Transverse colon (tissue), 4 donors: ENCODE measurements at places on chromosomes 7 and 10. TPM values are rescaled to one million over a fixed set of nuclear protein-coding genes. Genes with fewer than 3 reads are reported as not detected.

Gene NUPR2
- not detected for total RNA-seq

GRCh38 chr7:17195576-17195975 lies 102.9 kb upstream of the AHR start:
- no peak for DNase-seq

Gene ZNF33B
- total RNA-seq, result 7.6 TPM

- DNase-seq, result no peak
These were observed 18.9 kb upstream of the ACTA2 start for GRCh38 chr10:88971221-88972061.

DNA sequence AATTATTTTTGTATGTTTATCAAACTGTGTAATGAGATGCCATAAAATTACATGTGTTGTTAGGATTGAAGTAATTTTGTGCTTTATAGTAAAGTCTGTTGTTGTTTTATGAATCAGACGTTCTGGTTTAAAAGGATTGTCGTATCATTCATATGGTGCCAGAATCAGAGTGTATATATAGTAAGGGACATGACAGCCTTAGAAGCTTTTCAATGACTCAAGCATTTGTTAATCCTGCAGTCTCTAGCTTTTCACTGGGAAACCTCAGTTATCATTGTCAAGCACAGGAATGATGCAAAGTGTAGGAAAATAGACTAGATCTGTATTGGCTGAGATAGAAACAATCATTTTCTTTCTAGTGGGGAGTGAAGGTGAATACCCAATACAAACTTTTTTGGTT lies 57.5 kb downstream of the TRRAP start:
- no peak for DNase-seq

DNA sequence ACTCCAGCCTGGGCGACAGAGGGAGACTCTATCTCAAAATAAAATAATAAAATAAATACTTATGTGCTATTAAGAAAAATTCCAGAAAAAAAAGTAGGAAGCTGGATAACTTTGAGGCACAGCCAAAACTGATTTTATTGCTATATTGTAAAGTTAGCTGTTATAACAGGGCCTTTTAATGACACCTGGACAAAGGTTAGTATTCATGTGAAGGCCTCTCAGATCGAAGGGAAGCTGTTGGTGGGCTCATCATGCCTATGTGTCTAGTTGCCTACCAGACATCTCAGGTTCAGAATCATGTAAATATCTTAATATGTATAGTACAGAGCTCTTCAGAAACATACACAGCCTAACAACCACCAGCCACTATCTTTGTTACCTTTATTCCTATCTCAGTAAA lies 143.0 kb downstream of the LCOR start:
- DNase-seq, result no peak

DNA sequence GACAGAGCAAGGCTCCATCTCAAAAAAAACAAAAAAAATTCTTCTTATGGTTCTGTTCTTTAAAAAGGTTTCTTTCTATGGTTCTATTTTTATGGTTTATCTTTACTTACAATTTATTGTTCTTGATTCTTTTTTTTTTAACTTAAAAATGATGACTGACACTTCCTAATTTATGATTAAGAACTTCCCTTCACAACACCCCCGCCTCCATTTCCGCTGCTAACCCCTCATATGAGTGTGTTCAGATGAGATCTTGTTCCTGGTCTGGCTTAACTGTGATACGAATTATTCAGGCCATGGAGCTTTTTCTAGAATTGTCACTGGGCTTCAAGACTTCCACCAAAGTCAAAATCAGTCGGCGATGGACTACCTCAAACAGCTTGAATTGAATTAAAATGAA lies 33.9 kb downstream of the PTER start:
- DNase-seq, result no peak

DNA sequence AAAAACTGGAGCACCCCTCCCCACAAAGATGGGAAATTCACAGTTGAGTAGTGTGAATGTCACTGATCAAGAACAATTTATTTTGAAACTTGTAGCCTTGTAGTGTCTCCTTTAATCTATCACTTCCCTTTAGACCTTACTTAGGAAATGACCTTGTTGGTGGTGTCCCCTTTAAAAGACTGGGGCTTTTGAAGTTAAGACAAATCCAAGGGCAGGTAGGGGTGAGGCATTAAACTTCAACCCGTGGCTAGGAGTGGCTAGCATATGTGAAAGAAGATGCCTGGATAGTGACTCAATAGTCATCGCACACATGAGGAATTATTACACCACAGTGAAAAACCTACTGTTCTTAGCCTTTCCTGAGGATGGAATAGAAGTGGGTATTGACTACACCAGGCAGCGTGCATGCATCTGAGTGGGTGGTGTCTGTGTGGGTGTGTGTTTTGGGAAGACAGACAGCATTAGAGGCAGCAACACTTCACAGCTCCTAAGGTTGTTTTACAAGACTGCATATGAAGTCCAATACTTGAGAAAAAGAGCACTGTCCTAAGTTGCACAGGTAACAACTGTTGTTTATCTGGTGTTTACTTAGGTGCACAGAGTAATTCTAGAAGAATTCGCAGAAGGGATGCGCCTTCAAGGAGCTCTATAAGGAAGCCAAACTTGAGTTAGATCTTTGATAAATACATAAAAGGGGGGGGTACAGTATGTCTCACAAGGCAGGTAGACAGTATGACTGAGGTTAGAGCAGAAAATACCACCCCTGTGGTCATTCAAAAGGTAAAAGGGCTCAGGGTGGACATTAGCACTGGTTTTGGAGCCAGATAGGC lies 32.9 kb downstream of the ABLIM1 start:
- no peak for DNase-seq

DNA sequence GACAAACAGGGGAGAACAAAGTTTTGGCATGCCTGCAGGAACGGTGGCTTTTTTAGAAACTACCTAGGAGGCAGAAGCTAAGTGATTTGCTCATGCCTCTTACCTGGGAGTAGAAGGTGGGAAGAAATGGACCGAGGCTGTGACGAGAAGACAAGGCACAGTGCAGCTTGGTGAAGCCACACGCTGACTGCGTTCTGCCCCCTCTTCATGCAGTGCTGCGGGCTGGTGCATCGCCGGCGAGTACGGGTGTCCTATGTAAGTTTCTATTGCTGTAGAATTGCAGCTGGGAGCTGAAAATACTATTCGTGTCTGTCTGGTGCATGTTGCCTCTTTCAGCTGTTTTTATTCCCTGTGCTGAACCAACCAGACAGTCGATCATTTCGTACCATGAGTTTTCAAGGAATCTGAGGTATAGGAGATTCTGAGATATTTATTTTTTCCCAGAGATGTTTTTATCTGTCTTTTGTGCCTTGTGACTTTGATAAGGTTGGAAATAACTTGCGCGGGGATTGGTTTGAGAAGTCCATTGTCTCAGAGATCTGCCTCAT lies 120.9 kb downstream of the CACNB2 start:
- DNase-seq, result no peak

DNA sequence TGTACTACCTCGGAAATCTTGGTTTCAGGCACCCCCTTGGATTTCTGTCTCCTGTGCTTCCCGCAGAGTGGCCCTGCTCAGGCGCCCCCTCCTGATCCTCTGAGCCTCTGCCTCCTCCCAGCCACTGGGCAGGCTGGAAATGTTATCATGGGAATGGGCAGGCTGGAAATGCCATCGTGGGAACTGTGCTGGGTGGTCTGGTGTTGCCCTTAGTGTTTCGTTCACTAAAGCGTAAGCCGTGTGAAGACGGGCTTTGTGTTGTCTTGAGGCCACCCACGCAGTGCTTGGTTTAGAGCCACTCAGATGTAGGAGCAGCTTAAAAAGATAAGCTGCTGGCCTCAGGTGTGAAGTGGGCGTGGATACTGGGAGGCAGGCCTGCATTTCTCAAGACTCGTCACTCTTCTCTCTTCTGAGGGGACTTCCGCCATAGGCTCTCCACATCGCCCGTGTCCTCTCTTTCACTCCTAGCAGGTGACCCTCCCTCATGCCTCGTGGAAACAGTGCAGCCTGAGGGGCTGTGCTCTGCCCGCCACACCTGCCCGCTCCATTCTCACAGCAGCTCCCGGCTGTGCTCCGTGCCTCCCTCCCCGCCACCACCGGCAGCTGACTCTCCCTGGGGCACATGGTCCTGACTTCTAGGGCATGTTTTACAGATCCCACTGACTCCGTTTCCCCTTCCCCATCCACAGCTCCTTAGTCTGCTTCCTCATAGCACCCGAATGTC lies 28.5 kb downstream of the PPP2R2D start:
- no peak for DNase-seq
